ENCODE measurements at places on chromosomes 16 and 17.

DNA sequence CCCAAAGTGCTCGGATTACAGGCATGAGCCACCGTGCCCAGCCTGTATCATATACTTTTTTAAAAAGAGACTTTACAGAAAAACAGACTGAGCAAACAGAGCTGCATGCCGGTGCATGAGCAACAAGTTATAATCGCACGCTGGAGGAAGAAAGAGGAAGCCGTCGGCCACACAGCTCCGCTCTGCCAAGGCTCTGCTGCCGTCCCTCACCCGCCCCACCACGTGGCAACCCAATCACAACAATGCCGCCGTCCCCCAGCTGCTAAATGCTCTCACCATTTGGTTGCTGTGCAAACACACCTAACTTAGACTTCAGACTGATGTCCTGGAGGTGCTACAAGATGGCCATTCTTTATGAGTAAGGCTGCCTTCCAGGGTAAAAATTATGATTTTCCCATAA is 83.5 kb downstream of the ADCY9 start:
- DNase-seq: peak; percentile 39

GRCh38 chr16:1960665-1961630 is 1.6 kb downstream of the NDUFB10 start:
- no peak for DNase-seq

- DNase-seq: no peak
Observed at GRCh38 chr17:5741810-5742209, 157.5 kb upstream of the NLRP1 start.

DNA sequence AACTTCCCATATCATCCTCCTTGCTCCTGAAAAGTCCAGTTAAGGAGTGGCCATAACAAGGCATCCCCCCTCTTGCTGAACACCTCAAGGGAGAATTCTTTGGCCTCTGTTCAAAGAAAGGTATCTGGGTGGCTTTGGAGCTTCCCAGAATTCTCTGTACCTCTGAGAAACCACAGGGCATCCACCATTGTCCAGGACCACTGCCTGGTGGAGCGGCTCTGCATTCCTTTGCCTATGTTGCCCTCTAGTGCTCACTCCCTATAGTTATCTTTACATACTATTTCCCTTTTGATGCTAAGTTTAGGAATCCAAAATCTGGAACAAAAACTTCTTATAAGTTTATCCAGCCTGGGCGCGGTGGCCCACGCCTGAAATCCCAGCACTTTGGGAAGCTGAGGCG is 30.3 kb downstream of the CHD9NB start:
- no peak for DNase-seq

- DNase-seq: no peak
Observed at GRCh38 chr17:75476752-75477489, 20.5 kb downstream of the TMEM94 start.

All from CD4-positive, alpha-beta T cell treated with Interferon gamma for 1 hour (primary cell).